GM04504 (cell line): ENCODE measurements at places on chromosomes 7 and 10.

GRCh38 chr7:33722383-33723101, 182.8 kb upstream of the BMPER start:
- DNase-seq, result no peak

GRCh38 chr10:49698679-49699078, 19.2 kb downstream of the C10orf53 start:
- no peak for DNase-seq

GRCh38 chr10:3528271-3528670, 256.7 kb downstream of the KLF6 start:
- DNase-seq, result no peak

GRCh38 chr10:118057361-118057760, 10.6 kb upstream of the RAB11FIP2 start:
- no peak for DNase-seq

DNA sequence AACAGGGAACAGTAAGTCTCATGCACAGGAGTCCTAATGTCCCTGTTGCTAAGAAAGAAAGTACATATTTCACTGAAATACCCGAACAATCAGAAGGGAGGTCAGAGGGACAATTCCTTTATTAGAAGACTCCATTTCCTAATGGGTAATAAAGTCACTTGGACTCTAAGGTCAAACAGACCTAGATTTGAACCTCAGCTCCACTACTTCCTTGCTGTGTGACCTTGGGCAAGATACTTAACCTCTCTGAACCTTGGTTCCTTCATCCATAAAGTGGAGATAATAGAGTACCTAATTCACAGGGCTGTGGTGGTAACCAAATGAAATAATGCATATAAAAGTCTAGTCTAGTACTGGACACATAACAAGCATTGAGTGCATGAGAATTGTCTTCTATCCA, 29.2 kb upstream of the HABP2 start:
- DNase-seq, result no peak

- DNase-seq, result peak; percentile 48
Observed at GRCh38 chr10:89414146-89414878, at the start of gene IFIT5. TSS of gene IFIT5 (plus strand) at chr10:89414568. CDS start at chr10:89414799, 231 bp downstream.

DNA sequence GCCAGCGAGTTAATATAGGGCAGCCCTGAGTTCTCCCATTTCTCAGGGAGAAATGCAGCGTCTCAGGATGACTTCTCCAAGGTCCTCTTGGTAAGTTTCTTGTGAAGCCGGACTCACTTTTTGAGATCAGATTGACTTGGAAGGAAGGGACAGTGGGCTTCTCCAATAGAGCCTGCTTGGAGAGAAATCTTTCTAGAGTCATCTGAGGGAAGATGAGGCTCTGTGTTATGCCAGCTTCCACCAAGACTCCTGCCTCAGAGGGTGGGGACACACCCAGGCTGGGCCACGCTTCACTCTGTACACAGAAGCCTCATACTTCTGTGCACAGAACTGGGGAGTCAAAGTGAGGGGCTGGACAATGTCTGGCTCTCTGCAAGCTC, 5.6 kb downstream of the C10orf105 start:
- DNase-seq, result no peak

DNA sequence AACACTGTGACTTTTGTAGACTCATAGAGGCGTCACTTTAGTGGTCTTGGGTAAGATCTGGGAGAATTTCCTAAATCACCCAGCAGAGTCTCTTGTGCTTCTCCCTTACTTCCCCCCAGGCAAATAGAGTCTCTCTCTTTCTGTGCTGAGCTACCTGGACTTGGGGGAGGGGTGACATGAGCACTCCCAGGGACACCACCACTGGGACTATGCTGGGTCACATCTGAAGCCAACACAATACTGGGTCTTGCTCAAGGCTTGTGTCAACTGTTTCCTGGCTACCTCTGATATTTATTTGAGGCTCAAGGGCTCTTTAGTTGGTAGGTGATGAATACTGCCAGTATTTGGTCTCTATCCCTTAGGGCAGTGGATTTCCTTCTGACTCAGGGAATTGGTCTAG, 214.6 kb upstream of the TPK1 start:
- DNase-seq, result no peak

DNA sequence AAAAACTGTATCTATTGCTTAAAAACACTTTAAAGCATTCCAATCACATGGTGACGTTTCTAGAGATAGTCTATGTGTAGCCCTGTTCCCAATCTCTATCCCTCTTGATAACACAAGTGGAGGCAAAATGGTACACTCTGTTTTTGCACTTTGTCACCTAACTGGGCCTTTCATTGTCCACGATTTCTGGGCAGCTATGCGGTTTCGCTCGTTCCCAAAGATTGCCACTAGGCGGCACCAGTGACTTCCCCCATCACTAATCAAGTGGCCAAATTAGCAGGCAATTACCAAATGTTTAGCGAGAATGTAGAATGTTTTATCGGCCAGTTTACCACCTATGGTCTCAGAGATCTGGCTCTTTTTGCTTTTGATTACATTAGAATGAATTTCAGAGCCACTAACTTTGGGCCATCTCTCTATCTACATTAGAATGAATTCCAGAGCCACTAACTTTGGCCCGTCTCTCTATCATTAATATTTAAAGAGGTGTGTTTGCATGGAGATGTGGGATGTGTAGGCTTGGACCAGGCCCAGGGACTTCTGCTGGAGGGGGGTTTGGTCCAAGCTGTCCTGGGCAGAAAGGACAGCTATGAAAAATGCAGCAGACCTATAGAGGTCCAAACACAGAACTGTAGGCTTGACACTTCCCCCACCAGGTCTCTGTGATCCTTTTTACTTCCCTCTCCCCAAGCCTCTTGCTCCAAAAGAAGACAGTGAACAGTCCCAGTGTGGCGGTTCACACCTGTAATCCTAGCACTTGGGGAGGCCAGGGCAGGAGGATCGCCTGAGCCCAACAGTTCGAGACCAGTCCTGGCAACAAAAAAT, 90.1 kb downstream of the EPC1 start:
- peak; percentile 13 for DNase-seq

DNA sequence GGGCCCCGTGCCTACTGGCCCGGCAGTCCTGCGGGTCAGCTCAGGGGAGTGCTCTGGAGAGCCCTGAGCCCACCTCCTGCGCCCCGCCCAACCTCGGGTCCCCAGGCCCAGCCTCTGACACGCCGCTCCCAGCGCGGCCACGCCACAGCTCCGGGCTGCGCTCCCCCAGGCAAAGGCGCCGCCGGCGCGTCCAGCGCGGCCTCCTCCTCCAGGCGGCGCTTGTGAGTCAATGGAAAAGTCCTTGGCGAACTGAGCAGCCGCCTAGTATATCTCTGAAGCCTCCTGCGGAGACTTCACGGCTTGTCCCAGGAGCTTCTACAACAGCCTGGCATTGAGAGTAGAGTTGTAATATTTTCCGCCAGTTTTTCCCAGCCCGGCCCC, 29.5 kb upstream of the BMS1 start:
- peak; percentile 43 for DNase-seq

GRCh38 chr10:129894698-129895097, 69.4 kb downstream of the EBF3 start:
- DNase-seq, result no peak

DNA sequence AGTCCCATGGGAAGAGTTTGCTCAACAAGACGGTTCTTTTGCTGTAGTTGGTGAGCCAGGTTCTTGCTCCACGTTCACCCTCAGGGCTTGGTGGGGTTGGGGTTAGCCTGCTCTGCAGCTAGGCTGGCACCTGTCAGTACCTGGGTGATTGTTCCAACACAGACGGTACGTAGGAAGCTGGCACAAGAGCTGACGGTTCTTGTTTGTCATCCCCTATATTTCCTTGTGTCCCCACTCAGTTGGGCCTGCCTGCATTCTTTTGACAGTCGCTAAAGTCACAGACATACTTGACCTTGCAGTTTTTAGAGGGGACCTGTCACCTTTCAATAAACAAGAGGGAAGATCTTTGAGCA, 40.2 kb upstream of the SYPL1 start:
- DNase-seq, result no peak

- DNase-seq, result no peak
Observed at GRCh38 chr7:149489391-149490024, 8.1 kb downstream of the ZNF746 start.

GRCh38 chr7:94378356-94378755, 16.3 kb upstream of the COL1A2 start:
- DNase-seq, result no peak

DNA sequence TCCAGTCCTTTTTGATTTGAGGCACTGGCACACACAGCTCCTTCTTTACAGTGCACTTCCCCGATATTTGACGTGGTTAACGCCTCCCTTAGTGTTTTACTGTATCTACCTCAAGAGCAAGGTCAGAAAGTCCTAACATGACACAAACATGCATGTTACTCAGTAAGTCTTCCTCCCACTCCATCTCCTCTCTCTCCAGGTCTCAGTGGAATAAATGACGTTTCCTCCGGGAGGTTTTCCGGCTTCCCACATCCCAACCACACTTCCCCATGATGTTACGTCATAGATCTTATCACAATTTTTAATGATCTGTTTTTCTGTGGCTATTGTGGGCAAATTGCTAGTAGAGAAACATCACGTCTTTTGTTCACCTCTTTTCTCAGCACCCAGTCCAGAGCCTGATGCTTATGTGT, 165.7 kb downstream of the PTPN20 start:
- no peak for DNase-seq

DNA sequence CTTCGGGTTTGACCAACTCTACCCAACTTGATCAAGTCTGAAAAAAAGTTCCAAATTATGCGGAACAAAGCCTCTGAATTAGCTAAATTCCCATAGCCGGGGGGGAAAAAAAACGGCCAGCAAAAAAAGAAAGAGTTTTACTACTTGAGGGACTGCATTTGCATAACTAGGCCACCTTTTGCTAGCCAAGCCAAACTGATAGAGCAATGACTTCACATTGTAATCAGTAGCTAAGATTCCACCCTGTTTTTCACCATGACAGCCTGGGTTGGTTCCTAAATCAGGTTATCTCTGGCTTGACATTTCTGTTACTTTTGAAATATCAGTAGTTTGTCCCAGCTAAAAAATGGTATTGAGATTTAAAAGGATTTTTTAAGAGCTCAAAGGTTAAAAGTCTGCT, 31.4 kb upstream of the CREB3L2 start:
- DNase-seq, result no peak

- DNase-seq, result no peak
Observed at GRCh38 chr10:49827297-49827696, 65.2 kb upstream of the OGDHL start.

DNA sequence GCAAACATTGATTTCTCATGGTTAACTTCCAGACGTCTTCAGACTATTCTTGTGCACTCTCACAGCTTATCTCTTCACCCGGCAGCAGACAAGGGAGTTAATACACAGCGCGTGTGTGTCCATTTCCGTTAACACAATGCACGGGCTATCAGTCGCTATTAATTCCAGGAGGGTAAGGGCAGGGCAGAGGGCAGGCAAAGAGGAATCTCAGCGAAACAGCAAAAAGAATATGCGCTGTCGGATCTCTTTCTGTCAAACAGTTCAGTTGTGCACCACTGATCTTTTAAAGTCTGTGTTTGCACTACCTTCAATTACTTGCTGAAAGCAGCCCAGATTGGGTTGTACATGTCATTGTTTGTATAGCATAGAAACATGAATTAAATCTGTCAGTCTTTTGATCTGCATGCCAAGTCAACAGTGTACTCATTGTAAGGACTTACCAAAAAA, 41.1 kb upstream of the CABCOCO1 start:
- no peak for DNase-seq

- DNase-seq, result no peak
Observed at GRCh38 chr10:70692043-70692603, 19.8 kb downstream of the ADAMTS14 start.

DNA sequence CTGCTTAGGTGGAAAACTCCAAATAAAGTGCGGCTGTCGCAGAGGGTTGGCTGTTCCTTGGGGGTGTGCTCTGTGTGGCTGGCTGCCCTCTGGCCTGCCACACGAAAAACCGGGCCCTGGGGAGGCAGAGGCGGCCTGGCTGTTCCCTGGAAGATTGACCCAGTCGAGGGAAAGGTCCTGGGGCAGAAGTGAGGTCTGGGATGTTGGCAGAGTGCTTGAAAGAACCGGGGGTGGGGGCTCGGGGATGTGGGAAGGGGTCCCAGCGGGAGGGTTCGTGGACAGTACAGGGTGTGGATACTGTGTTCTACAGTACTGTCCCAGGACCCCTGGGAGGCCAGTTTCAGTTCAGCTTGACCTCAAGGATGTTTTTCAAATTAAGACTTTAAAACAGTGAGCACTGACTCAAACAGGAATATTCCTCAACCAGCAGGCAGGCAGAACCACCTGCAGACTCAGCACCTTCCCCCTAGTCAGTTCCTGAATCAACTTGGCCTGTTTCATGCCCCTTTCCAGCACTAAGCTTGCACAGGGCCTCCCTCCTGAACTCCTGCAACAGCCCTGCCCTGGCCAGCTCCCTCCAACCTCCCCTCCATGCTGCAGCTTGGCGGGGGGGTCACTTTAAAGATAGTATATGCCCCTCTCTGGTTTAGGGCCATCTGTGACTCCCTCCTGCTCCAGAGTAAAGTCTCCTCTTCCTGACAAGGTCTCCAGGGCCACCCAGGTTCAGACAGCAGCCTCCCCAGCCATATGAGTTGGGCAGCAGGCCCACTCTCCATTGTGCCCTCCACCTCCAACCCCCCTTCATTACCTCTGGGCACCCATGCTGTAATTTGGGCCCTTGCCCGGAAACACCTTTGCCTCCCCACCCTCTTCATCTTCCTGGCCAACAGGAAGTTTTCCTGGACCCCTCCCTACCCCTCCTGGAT, 3.2 kb upstream of the ATP6V1F start:
- no peak for DNase-seq

- no peak for DNase-seq
Observed at GRCh38 chr7:80815733-80816132, 103.1 kb downstream of the SEMA3C start.

- no peak for DNase-seq
Observed at GRCh38 chr7:69962186-69963065, 364.2 kb downstream of the AUTS2 start.

- no peak for DNase-seq
Observed at GRCh38 chr7:45583296-45583695, 9.1 kb downstream of the ADCY1 start.
